Bronchial epithelial cell (primary cell): ENCODE measurements at places on chromosomes 7 and 10.

GRCh38 chr7:101398396-101399289, 36.0 kb downstream of the COL26A1 start:
- DNase-seq, result no peak

DNA sequence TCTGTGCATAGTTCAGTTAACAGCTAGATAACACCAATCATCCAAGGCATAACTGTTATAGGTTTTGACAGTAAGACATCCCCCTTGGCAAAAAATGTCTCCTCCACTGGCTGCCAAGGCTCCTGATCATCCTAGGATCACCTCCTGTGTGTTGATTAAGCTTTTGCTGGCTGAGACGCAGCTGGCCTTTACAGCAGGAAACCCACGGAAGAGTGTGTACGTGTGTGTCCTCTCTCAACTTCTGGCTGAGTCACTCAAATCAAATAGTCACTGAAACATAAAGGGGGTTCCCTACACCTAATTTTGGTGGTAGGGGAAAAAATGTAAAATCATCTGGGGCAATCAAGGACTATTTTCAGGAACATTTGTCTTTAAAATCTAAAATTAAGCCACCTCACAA, 208.8 kb downstream of the CTNNA3 start:
- peak; percentile 15 for DNase-seq

GRCh38 chr10:47047127-47047504, 135.9 kb downstream of the PTPN20 start:
- no peak for DNase-seq

DNA sequence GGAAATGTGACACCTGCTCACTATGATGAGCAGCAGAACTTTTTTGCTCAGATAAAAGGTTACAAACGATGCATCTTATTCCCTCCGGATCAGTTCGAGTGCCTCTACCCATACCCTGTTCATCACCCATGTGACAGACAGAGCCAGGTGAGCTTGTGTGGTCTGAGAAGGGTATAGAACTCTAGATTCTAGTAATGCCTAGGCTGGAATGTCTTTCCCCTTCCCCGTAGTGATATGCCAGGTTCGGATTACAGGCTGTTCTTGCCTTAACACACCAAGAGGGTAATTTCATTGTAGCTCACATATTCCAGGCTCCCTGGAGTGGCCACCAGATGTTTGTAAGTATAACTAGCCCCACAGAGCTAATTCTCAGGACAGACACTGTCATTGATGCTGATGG, 9.2 kb downstream of the HIF1AN start:
- no peak for DNase-seq

DNA sequence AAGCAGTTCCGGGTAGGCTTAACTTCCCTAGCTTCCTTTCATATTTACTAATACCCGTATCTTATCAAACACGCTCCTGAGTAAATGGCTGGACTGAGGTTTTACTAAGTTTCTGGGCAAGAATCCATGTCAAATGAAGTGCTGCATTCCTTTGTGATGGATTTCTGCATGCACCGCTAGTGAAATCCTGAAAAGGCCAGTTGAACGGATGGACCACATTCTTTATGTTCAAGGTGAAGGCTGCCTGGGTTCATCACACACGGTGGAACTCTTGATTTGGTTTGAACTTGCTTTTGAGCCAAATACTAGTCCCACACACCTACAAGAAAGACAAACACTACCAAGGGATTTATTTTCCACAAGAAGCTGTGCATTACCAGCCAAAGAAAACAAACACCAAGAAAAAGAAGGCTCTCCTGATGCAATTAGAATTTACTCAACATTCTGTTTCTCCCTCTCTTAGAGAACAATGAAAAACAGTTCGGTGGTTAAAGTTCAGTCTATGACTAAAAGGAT, 255.0 kb upstream of the SEMA3C start:
- peak; percentile 57 for DNase-seq

DNA sequence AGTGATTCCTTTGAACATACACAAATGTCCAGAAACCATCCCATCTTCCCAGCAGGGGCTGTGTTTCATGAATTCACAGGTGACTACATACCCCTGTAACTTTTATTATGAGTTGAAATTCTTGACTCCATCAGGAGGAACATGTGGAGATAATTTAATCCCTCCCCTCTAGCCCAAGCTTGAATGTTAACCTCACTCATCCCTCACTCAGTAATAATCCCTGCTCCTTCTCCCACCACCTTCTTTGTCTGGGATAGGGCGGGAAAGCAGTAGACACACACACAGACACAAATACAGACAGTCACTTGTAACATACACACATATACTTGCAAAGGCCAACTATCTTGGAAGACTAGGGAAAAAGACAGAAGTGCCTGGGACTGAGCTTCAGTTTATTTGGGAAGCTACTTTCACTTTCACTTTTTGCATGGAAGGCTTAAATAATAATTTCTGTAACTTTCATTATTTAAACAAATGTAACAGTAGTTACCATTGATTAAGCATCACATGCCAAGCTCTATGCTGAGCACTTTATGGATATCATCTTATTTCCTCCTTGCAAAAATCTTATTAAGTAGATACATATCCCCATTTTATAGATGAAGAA, 7.3 kb downstream of the AASS start:
- DNase-seq, result peak; percentile 22

- DNase-seq, result peak; percentile 87
Observed at GRCh38 chr10:24552346-24553016, 171.2 kb downstream of the ARHGAP21 start.

- peak; percentile 94 for DNase-seq
Observed at GRCh38 chr7:76086070-76086469, 38.2 kb downstream of the MDH2 start.

- no peak for DNase-seq
Observed at GRCh38 chr10:6187278-6187677, 15.5 kb upstream of the PFKFB3 start.

DNA sequence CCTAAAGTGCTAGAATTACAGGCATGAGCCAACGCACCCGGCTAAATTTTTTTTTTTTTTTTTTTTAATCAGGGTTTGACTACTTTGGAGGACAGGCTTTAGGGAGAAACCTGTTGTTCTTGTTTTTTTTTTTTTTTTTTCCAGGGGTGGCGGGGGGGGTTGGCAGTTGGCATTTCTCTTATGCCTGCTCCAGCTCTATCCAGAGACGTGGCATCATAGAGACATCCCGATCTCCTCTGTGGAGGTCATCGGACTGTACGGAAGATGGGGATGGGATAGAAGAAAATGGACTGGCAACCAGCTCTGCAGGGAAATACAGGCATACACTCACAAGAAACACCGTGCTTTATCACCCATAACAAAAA, 130.8 kb downstream of the PRPF18 start:
- peak; percentile 51 for DNase-seq

GRCh38 chr10:75439811-75440210, 8.4 kb downstream of the LRMDA start:
- DNase-seq, result no peak

- no peak for DNase-seq
Observed at GRCh38 chr7:22574754-22575520, 74.9 kb upstream of the STEAP1B start.

- no peak for DNase-seq
Observed at GRCh38 chr7:1663223-1663622, 6.9 kb upstream of the ELFN1 start.

GRCh38 chr10:123559066-123559822, 106.9 kb upstream of the GPR26 start:
- peak; percentile 36 for DNase-seq

GRCh38 chr7:11841657-11842056, 9.7 kb upstream of the THSD7A start:
- DNase-seq, result no peak

GRCh38 chr10:122462533-122463465, 1.4 kb downstream of the HTRA1 start:
- no peak for DNase-seq

- DNase-seq, result no peak
Observed at GRCh38 chr10:102523250-102524029, 19.7 kb downstream of the SUFU start.

- no peak for DNase-seq
Observed at GRCh38 chr10:117539361-117539773, 3.2 kb upstream of the EMX2 start.

DNA sequence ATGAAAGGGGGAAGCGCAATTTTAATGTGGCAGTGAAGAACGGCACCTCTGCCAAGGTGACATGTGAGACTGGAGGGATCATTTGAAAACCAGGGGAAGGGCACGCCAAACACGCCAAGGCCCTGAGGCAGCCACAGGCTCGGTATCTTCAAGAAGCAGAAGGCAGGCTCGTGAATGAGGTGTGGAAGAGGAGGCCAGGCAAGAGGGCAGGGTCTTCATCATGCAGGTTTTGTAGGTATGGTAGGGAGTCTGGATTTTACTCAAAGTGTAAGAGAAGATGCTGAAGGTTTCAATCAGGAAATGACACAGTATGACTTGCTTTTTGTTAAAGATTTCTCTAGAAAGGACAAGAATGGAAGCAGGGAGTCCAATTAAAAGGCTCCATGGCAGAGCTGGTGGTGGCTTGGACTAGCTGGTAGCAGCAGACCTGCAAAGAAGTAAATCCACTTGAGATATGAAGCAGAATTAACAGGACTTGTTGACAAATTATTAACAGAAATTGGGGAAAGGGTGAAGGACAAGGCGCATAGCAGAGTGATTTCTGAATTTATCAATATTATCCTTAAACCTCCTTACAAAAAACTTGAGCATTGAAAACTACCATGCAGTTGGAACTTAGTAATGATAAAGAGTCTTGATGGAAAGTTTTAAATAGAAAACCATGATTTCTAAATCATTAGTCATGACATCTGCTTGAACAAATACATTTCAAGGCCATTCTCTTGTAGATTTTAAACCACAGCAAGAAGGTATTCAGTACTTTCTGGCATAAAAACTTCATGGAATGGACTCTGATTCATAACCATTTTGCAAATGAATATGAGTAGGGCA, 70.4 kb downstream of the COA1 start:
- DNase-seq, result peak; percentile 83

DNA sequence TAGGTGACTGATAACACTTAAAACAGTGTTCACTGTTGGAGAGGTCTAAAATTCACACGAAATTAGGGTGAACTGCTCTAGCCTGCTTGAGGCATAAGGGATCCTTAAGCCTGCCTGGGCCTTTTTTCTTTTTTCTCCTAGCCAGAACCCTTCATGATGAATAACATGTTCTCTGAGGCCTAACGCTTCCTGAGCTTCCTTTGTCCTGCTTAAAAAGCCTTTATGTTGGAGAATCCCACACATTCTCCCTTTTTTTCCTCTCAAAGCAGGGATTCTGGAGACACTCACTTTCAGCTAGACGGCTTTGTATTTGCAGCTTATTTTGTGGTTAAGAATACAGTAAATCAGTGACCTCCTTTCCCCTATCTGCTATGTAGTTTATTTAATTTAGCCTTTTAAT, 354.7 kb upstream of the PHF14 start:
- DNase-seq, result no peak
